HFFc6 (cell line): ENCODE measurements at places on chromosomes 13 and 19. TPM values are rescaled to one million over a fixed set of nuclear protein-coding genes. Genes with fewer than 3 reads are reported as not detected.

The NOTCH3 gene
- total RNA-seq, result 3.4 to 14.9 TPM (median 4.0 TPM) in 3 replicates

The CEACAM5 gene
- total RNA-seq, result 0.31 TPM in 1 of 2 replicates, not detected in the other

The PET100 gene
- 81.7 to 94.4 TPM (median 82.1 TPM) in 3 replicates for total RNA-seq

The GMIP gene
- 12.6 to 13.5 TPM (median 12.7 TPM) in 3 replicates for total RNA-seq

The TSSK6 gene
- total RNA-seq, result 0.97 to 1.3 TPM (median 1.3 TPM) in 3 replicates

The ZNF723 gene
- not detected in 3 replicates for total RNA-seq

The CCDC169 gene
- total RNA-seq, result 1.4 to 1.8 TPM (median 1.7 TPM) in 3 replicates

The ZNF578 gene
- 0.97 and 1.4 TPM in 2 replicates for total RNA-seq

The ICAM4 gene
- total RNA-seq, result 0.15 to 0.75 TPM in 2 of 3 replicates, not detected in the other

The SYNGR4 gene
- not detected in 3 replicates for total RNA-seq

The SOX1 gene
- not detected in 3 replicates for total RNA-seq

DNA sequence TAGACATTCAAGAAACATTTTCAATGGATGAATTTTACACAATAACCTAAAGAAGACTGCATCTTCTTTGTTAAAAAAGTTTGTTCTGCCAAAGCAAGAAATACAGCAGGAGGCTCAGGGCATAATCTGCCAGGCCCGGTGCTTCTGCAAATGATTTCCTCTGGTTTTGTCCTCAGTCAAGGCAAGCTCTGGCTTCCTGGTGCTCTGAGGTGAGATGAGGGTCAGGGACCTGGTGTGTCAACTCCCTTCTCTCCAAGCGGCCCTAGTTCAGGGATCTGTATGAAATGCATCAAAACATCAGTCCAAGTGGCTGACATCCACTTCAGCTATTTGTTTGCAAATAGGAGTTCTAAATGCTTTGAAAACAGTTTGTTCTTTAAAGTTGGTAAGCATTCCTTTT lies 31.6 kb downstream of the LACC1 start:
- DNase-seq, result no peak

GRCh38 chr19:40803857-40804782 lies 5.1 kb downstream of the EGLN2 start:
- DNase-seq, result no peak

DNA sequence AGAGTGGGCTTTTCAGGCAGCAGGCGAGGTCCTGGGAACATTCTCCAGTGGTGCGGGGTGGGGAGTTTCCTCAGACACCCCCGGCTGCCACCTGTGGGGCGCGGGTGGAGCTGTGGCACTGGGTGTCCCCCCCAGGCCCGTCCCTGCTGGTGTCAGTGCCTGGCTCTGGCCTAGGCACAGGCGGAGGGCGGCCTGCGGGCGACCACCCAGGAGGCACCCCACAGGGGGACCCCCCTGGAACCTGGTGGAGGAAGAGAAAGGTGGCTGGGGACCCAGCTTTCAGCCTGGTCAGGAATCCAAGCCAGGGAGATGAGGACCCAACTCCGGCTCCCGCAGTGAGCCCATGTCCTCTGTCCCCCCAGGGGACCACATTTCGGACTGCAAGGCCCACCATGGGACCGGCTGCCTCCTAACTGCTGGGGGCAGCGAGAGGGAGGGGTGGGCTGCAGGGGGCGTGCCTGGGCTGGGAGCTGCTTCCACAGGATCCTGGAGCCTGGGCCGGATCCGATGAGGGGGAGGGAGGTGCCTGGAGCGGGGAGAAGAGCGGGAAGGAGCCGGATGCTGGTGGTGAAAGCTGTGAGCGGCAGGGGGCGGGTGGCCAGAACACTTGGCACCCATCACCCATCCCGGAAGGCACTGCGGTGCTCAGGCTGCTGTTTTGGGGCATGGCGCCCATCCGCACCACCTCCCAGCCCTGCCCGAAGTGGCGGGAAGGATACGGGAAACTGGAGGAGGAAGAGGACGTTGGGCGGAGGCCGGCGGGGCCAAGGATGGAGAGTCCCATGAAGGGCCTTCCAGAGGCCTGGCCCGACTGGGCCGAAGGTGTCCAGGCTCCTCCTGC lies 5.5 kb upstream of the CTXN1 start:
- no peak for DNase-seq

GRCh38 chr19:15037586-15037985 lies 11.7 kb upstream of the CASP14 start:
- DNase-seq, result no peak

DNA sequence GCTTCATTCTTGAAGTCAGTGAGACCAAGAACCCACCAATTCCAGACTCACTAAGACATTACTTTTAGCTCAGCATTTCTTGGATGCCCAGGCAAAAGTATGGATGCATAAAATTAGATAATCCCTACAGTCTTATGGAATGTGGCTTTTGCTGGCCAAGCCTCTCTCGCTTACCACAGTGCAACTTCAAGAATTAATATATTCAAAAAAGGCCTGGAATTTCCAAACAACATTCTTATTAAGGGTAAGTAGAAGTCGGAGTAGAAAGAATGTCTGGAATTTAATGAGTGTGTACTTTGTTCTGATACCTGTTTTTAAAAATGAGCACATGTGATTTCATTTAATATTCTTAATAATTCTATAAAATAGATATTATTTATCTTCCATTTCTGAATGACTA lies 302.4 kb upstream of the TMTC4 start:
- DNase-seq, result no peak

DNA sequence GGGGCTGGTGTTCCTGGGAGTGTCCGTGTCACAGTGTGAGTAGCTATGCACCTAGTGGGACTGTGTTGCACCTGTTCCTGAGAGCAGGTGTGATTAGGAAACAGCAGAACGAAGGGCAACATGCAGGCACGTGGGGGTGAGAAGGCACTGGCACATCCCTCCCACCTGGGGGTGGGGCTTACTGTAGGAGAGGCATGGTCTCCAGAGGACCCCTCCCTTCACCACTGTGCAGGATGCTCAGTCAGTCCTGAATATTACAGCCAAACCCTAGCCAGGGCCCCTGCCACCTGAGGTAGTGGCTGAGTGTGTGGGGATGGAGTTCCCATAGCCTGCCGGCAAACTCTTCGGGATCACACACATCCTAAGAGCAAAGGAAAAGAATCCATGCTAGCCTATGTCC lies 99.2 kb downstream of the ZDHHC20 start:
- DNase-seq, result no peak

DNA sequence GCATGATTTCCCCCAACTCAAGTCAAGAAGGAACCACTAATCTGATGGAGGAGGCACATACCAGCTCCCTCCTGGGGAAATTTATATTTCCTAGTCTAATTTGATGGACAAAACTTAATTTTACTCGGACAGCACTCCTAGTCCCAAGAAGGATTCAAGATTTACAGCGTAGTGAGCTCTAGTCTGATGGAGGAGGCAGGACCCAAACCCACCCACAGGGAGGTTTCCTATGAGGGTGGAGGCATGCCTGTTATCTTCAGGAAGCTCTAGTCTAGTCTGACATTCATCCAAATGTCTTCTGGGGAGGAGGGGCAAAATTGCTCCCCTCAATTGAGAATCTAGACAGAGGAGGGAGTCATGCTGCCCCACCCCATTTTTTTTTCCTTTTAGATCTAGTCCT lies 10.4 kb upstream of the BCL3 start:
- DNase-seq, result no peak

- DNase-seq, result no peak
These were observed 134.3 kb downstream of the ZDHHC20 start for GRCh38 chr13:21324803-21325202.

- DNase-seq, result no peak
These were observed 59.8 kb upstream of the TPM4 start for GRCh38 chr19:16016226-16017137.

DNA sequence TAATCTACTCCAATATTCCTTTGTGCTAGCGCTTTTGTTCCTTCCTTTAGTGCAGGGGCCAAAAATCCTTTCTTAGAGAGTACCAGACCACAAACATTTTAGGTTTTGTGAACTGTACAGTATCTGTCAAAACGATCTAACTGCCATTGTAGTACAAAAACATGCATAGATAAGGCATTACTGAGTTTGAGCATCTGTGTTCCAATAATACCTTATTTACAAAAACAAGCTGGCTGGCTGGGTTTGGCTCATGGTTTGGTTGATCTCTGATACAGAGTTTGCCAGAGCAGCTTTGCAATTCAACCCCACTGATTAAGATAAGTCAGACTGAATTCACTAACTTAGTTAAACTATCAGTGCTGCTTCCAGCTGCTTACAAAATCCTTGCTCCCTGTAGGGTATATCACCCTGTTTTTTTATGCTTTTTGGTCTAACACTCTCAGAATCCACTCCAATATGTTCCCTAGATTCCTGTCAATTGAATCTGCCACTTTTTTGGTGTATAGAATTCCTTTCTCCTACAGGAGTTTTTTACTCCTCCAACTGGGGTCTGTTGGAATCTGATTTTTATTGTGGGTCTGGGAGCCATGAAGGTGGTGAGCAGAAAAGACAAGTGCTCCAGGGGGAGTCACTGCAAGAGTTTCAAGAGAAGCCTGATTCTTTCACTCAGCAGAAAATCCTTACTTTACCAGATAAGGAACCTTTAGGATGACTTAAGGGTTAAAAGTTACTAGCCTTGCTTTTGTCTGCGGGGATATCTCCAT lies 1399.4 kb downstream of the EFNB2 start:
- no peak for DNase-seq

- DNase-seq, result no peak
These were observed 176.9 kb downstream of the TBC1D4 start for GRCh38 chr13:75305059-75305458.

DNA sequence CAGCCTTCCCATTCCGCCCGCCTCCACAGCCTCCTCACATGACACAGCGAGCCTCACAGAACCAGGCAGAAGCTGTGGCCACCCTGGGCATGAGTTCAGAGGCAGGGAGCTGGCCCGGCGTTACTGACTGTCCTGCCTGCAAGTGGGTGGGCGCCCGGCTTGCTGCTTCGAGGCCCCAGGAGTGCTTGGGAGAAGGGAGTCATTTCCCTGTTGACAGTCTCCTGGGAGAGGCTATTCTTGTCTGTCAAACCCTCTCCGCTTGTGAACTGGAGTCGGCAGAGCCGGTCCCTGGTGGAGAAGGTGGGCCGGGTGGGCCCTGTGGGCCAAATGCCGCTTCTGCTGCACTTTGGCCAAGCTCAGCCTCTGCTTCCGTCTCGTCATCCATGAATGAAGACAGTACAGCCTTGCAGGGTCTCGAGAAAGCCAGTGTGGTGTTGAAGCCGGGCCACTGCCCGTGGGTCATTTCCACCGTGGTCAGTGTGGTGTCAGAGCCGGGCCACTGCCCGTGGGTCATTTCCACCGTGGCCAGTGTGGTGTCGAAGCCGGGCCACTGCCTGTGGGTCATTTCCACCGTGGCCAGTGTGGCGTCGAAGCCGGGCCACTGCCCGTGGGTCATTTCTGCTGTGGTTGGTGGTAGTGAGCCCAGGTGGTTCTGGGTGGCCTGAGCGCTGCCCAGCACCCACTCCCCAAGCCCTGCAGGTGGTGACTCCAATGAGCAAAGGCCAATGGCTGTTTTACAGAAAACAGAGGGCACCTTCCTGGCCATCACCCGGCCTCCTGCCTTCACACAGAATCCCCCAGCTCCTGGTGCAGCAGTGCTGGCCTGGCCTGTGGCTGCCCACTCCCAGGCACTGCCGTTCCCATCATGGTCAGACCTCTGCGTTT lies 13.5 kb upstream of the F7 start:
- DNase-seq, result no peak

DNA sequence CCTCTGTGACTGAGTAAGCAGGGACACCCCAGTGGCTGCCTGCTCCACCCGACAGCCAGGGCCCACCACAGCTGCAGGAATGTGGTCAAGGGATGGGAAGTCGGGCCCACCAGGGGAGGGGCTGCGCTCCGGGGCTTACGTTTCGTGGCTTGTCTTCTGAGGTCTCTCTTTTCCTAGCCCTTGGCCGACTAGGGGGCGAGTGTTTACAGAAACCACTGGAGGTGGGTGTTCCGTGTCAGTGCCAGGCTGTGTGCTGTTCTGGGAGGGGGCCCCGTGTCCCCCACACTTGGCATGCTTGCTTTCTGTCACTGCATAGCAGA lies 4.5 kb downstream of the ADAT3 start:
- DNase-seq, result no peak

DNA sequence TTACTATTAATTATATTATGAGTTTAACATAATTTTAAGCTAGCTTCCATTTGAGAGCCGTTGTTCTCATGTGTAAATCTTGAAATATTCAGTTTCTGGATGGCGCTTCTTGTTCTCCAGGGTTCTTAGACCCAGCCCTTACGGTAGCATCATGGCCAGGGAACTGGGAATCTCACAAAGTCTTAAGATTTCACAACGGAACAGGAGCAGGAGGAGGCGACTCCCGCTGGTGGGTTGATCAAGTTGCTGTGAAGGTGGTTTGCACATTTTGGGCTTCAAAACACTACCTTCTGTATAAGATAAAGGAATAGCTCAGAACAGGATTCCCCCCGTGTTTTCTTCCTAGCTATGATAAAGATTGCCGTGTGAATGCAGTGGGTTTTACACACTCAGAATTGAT lies 2.8 kb downstream of the NAXD start:
- DNase-seq, result no peak

DNA sequence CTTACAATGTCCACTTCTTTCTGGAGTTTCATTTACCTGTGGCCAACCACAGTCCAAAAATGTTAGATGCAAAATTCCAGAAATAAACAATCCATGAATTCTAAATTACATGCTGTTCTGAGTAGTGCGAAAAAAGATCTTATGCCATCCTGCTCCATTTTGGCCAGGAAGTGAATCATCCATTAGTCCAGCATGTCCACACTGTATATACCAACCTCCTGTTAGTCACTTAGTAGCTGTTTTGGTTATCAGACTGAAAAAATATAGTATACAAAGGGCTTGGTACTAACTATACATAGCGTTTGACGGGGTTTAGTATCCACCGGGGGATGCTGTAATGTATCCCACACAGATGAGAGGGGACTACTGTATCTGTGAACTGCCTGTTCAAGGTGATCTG lies 618.0 kb upstream of the ARGLU1 start:
- no peak for DNase-seq

GRCh38 chr19:40610396-40611064 lies 9.4 kb downstream of the LTBP4 start:
- DNase-seq, result no peak

DNA sequence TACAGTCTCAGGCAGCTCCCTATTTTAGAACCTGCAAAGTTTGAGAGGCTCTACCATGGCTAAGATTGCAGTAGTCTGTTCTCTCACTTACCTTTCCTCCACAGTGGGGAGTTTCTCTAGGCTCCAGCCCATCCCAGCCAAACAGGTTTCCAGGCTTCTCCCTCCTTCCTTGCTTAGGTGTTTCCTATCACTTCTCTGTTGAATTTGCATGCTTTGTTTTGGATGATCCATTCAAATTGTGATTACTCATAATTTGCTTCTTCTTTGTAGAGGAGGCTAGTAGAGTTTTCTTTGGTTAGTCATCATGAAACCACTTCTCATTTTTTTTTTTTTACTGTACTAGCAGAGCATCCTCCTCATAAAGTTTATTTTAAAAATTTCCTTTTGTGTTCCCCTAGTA lies 1242.2 kb upstream of the MIR17HG start:
- DNase-seq, result no peak
